ENCODE measurements at places on chromosomes 7 and 10.

DNA sequence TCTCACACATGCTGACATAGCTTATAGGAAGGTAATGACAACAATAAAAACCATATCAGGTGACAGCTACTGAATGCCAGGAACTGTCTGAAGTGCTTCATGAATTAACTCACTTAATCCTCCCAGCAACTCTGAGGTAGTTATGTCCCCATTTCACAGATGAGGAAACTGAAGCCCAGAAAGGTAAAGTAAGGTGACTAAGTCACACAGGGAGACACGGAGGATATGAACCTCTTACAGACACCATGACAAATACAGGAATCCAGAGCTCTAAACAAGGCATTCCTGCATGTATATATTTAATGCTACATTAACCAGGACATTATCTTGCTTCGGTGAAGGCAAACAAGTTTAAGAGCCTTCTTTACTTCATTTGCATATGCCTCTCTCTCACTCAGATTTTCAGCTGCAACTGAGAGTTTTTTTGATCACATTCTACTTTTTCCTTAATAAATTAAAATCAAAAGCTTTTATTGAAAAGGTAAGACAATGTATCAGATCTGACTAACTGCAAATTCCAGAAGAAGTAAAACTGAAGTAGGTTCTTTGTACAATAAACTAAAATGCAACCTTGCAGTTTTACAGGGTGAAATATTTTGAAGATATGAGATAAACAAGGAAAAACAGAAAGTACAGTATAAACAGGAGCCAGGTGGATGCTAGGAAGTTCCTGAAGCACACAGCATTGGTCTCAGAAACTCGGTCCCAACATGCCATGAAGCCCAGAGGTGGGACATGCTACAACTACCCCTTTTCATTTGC lies 79.5 kb downstream of the SGMS1 start:
- no peak for DNase-seq

DNA sequence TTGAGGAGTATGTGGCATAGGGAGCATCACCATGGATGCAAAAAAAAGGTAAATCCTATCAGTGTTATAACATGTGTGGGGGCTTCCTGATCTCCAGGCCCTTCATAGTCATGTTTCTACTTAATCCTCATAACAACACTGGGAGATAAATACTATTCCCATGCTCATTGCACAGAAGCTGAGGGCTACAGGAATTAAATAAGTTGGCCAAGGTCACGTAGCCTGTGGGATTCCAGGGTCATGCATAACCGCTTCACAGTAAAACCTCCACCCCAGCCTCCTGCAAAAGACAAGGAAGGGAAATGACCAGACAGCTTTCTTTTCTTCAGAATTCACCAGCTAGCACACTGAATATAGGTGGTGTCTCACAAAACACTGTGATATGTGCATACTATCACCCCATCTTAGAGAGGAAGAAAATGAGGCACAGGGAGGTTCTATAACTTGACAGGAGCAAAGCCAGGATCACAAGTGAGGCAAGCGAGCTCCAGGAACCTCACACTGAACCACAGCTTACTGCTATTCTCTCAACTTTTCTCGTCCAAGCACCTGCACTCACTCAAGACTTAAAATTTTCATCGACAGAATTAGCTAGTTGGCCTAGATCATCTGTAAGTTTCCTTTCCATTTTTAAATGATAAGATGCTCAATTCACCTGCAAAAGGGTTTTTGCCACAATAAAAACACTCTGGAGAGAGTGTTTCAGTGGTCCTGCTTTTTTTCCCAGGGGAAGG lies 13.4 kb downstream of the JAZF1 start:
- DNase-seq, result no peak

DNA sequence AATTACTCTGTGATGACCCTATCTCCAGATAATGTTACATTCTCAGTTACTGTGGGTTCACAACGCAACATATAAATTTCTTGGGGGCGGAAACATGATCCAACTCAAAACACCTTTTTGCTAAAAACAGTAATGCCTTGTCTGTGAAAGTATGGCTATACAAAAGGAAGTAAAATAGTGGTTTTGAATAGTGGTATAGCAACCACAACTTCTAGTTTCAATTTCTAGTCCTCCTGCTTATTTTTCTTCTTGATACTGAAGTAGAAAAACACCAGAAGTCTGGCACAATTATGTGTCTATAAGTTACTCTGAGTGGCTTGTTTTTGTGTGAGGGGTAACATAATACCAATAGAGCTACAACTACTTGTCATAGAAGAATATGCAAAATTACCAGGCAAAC lies 21.5 kb upstream of the ZNF800 start:
- peak; percentile 26 for DNase-seq

GRCh38 chr7:50826371-50827172 lies 43.9 kb upstream of the GRB10 start:
- DNase-seq, result peak; percentile 67

- no peak for DNase-seq
Observed at GRCh38 chr10:79238158-79238520, 109.1 kb upstream of the PPIF start.

GRCh38 chr7:72336632-72337389 lies 75.3 kb downstream of the CALN1 start:
- no peak for DNase-seq

DNA sequence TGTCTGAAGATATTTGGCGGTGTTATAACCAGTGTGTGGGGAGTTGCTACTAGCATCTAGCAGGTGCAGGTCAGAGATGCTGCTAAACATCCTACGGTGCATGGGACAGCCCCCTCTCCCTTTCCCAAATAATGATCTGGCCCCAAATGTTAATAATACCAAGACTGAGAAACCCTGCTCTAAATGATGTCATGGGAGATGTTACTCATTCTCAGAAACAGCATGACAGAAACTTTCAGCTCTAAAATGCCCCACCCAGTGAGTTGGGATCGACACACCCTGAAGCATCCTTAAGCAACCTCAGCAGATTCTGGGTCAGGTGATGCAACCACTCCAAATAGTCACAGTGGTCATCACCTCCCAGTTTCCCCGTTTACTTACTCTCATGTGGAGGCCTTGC lies 108.8 kb upstream of the MPP7 start:
- peak; percentile 84 for DNase-seq

DNA sequence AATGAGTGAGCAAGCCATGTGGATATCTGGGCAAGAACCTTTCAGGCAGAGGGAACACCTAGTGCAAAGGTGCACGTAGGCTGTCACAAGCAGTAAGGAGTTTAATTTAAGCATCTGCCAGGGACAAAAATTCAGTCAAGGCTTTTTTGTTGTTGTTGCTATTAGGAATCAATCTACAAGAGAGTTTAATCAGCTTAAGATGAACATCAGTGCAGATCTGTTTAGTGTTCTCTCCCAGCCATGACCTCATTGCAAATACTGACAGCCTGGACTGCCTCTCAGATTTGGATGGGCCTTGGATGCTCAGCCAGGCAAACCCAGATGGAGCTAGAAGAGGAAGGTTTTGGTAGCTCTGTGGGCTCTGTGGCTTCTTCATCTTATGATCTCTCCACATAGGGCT lies 3.3 kb upstream of the GLCCI1 start:
- no peak for DNase-seq

GRCh38 chr7:49805371-49806007 lies 32.1 kb downstream of the VWC2 start:
- no peak for DNase-seq

DNA sequence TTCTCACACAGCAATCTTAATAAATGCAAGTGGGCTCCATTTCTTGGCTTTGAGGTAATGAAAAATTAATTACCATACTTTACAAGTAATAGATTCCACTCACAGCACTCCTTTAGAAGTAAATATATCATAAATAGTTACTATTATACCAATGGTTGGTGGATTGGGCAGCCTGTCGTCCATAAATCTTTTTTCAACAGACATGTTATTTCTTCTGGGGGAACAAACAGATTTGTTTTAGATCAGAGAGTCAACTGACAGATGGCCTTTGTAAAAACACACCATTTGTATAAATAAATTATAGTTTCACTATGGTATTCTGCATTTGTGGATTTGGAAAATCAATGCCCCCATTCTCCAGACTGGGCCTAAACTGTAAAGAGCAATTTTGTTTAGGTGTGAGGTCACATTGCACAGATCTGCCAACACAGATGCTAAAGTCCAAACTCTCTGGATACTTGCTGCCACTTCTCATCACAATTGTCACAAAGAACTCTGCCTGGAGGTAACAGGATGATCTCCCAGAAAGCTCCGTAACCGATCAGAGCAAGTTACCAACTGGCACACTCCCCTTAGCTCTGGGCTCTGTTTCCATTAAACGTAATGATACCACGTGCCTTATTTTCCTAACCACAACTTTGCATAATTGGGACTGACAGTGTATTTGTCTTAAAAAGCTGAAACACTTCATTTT lies 4.5 kb upstream of the MACROH2A2 start:
- DNase-seq, result no peak

DNA sequence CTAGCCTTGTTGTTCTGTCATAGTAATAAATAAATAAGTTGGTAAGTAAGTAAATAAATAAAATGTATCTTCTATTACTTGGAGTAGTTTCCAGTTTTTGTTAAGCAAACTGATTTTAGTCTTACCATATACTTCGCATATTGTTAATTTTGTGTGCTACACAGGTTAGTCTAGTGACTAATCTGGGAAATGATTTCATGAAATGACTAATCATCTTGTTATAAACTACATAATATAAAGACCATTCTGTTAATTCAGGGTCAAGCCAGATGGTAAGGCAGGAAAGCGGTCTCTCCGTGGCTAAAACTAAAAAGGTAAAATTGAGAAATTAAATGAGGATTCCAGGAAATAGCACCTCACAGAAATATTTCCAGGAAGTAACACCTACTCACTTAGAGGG lies 58.5 kb upstream of the FOXP2 start:
- no peak for DNase-seq

GRCh38 chr10:113202011-113202410 lies 252.0 kb downstream of the TCF7L2 start:
- DNase-seq, result no peak

DNA sequence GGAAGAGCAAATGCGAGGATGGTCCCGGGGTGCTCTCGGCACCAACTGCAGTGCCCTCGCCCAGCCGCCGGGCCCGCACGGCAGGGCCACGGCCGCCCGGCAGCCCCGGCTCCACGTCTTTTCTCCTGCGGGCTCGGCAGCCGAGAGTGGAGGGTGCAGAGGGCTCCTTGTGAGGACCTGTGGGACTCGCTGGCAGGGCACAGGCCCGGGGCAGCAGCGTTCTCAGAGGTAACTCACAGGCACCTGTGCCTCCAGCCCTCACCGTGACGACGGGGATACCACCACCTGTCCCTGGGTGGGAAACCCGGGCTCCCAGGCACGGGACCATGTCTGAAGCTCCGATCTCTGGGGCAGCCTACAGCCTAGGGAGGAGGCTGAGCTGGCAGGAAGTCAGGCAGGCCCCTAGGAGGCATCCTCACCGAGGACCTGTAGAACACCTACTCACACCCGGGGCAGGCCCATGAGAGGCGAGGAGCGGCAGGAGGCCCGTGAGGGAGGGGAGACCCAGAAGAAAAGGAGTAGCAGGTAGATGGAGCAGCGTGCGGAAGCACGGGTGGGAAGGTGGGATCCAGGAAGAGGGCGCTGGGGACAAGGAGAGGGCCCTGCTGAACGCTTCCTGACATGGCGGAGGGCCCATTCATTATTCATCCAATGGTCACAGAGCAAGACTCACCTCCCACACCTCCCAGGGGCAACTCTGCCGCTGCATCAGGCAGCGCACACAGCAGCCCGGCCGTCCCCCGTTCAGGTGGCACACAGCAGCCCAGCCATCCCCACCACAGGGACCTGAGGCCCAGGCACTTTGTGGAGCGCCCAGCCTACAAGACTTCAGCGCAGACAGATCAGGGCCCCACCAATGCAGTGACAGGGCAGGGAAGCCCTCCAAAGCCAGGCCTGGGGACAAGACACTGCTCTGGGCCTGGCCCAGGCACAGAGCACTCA lies 244.9 kb downstream of the MAD1L1 start:
- no peak for DNase-seq

- DNase-seq, result no peak
Observed at GRCh38 chr7:142629588-142630260, 119.5 kb upstream of the PRSS1 start.

DNA sequence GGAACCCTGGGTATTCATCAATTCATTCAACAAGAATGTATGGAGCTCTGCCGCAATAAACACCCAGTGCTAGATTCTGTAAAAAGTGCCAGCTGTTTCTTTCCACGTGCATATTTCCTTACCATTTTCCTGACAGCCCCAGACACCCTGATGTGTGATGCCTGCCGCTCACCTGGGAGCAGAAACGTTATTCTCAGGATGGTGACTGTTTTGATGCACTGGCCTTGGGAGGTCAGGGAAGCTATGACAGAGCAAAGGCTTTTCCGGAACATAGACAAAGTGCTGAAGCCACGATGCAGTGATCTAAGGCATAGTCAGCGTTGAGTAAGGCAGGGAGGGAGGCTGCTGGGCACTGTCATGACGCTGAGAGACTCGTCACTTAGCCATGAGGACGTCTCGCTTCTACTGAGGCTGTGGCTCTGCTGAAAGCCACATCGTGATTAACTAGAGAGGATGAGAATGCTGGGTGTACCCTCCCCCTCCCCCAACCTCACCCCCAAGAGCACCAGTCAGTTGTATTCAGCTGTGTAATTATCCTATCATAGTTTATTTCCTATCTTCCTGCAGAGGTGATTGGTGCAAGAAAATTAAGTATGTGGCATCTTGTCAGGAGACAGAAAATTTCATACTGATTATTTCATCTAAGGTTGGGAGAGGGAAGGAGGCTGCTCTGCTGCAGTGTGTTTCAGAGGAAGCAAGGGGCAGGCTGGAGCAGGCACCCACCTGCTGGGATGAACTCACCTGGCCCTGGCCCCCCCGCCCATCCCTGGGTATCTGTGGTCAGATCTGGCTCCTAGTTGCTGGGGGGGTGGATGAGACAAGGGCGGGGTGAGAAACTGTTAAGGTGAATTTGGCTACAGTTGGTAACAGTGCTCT lies 48.8 kb upstream of the SMNDC1 start:
- peak; percentile 72 for DNase-seq

DNA sequence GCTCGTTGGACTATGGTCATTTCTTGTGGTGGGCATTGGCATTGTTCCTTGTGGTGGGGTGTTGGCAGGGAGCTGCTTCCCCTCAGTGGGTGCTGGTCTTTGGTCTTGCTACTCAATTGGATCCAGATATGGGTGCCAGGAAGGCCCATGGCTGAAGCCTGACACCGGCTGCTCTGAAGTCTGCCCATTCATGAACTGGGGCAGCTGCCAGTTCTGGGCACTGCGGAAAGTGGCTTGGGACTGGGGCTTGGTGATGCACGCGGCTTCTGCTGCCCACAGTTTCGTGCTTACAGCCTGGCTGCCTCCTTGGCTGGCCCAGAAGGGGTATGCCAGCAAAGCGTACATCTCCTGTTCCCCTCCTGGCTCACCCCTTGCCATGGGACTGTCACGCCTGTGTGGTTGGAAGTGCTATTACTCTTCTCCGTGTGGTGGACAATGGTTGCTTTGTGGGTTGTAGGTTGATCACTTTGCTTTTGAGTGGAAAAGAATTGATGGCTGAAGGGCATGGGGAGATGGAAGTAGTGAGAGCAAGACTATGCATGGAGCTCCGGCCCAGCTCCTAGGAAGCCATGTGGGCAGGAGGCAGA lies 54.7 kb downstream of the ADAMTS14 start:
- DNase-seq, result no peak

GRCh38 chr7:40403703-40404476 lies 269.1 kb downstream of the SUGCT start:
- DNase-seq, result no peak

- no peak for DNase-seq
Observed at GRCh38 chr10:75707080-75707840, 275.8 kb downstream of the LRMDA start.

- DNase-seq, result peak; percentile 30
Observed at GRCh38 chr7:90709501-90710465, 113.7 kb downstream of the CDK14 start.

GRCh38 chr7:118087126-118087525 lies 96.8 kb upstream of the LSM8 start:
- DNase-seq, result no peak

Measured in suppressor macrophage treated with lipopolysaccharide for 1 hour (primary cell).